CD14-positive monocyte (primary cell): ENCODE measurements at places on chromosomes 4 and X. TPM values are rescaled to one million over a fixed set of nuclear protein-coding genes. Genes with fewer than 3 reads are reported as not detected.

Gene ADH1B
- not detected in 2 replicates for polyA plus RNA-seq

Gene PABPC5
- polyA plus RNA-seq, result not detected

Gene KCNE5
- polyA plus RNA-seq, result 0.39 TPM

Gene ADRA2C
- not detected in 2 replicates for polyA plus RNA-seq

Gene SSX4B
- polyA plus RNA-seq, result not detected

Gene CXCL3
- 2.5 TPM for polyA plus RNA-seq

Gene RBM46
- not detected for polyA plus RNA-seq

Gene PAGE2B
- polyA plus RNA-seq, result not detected

Gene CXCL13
- polyA plus RNA-seq, result not detected in 2 replicates

Gene CLDN22
- polyA plus RNA-seq, result not detected
